ENCODE measurements at places on chromosomes 4 and X. TPM values are rescaled to one million over a fixed set of nuclear protein-coding genes. Genes with fewer than 3 reads are reported as not detected.

DNA sequence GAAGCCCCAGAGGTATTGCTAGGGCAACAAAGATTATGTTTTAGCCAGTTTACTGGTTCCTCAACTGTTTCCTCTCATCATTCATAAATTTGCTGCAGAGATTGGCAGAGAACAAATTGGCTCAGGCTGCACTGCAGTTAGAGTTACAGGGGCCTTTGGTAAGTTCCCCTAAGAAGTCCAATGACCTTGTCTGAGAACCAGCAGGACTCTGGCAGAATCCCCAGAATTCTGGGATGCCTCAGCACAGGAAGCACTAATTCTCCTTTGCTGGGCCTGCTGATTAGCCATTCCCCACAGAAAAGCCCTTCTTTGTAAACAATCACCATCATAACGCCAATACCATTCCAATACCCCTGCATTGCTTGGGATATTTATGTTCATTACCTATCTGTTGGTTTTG lies 151.3 kb downstream of the USP46 start:
- DNase-seq, result no peak

ARMCX4 gene
- total RNA-seq, result 29.0 TPM

- DNase-seq, result no peak
Measured at GRCh38 chr4:45036677-45037076, 310.3 kb upstream of the GNPDA2 start.

- DNase-seq, result no peak
Measured at GRCh38 chr4:117957571-117957970, 76.7 kb upstream of the NDST3 start.

NHSL2 gene
- 22.8 TPM for total RNA-seq

DNA sequence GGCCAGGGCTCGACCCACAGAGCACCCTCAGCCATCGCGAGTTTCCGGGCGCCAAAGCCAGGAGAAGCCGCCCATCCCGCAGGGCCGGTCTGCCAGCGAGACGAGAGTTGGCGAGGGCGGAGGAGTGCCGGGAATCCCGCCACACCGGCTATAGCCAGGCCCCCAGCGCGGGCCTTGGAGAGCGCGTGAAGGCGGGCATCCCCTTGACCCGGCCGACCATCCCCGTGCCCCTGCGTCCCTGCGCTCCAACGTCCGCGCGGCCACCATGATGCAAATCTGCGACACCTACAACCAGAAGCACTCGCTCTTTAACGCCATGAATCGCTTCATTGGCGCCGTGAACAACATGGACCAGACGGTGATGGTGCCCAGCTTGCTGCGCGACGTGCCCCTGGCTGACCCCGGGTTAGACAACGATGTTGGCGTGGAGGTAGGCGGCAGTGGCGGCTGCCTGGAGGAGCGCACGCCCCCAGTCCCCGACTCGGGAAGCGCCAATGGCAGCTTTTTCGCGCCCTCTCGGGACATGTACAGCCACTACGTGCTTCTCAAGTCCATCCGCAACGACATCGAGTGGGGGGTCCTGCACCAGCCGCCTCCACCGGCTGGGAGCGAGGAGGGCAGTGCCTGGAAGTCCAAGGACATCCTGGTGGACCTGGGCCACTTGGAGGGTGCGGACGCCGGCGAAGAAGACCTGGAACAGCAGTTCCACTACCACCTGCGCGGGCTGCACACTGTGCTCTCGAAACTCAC lies 3.6 kb downstream of the MID1IP1 start:
- DNase-seq, result peak; percentile 42

DNA sequence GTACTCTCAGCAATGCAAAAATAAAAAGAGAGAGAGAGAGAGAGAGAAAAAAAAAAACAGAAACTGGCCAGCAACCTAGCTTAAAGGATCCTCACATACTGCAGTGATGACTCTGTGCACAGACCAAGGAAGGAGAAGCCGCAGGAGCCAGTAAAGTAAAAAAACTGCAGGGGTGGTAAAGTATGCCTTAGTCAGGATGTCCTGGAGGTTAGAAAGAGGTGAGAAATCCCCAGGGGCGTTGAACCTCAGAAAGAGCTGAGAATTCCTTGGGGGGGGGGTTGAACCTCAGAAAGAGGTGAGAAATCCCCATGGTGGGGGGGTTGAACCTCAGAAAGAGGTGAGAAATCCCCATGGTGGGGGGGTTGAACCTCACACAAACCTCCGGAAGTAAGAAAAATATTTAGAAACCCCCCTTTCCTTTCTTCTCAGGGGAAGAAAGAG lies 48.0 kb downstream of the MAGEA9 start:
- no peak for DNase-seq

SSX4B gene
- not detected for total RNA-seq

GRCh38 chr4:33890841-33891240 lies 2353.5 kb downstream of the ARAP2 start:
- DNase-seq, result no peak

DNA sequence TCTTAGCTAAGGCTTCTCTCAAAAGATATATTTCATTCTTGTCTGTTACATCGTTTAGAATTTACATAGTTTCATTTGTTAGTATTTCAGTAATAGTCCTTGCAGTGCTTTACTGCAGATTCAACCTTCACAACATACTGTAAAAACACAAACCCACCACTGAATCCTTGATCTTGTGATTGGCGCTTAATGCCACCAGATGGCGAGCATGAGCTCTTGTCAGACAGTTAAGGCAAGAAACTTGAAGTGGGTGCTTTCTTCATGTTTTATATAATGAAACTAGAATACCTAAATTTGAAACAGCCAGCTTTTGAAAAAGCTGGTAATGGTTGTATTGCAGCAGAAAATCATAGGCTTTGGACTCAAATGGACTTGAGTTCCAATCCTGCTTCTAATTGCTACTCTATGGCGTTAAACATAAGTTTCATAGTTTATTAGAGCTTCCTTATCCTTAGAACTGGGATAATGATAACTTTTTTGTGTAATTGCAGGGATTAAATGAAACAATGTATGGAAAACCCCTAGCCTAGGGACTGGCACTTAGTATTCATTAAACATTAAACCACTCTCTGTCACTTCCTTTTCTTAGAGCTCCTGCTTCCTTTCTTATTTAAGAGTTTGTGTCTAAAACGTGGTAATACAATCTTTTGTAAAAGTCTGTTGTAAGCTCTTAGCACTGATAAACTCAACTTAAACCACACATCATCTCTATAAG lies 95.1 kb downstream of the USP9X start:
- no peak for DNase-seq

MAGEA9B gene
- not detected for total RNA-seq

DNA sequence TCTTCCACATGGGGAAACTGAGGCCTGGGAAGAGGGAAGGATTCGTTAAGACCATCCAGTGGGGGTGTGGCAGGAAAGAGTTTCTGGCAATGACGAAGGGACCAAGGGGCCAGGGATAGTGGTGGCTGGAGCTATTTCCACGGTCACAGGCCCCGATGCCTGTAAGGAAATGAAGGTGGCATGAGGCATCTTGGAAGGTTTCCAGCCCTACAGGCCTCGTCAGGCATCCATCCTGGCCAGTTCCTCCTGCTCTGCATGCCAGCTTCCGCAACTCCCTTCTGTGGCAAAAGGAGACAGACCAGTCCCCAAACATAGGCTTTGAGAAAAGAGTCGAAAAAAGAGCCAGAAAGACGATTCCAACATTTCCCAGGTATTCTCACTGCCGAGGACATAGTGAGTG lies 9.2 kb upstream of the C4orf50 start:
- no peak for DNase-seq

- DNase-seq, result no peak
Measured at GRCh38 chrX:70289168-70289792, 447 bp downstream of the PDZD11 start.
